NCI-H1417 treated with DMSO at 0.1 percent for 48 hours (cell line): ENCODE measurements at places on chromosomes 11 and 22.

- peak; percentile 9 for DNase-seq
These were observed 74.9 kb upstream of the RAG2 start for GRCh38 chr11:36672815-36673450.

DNA sequence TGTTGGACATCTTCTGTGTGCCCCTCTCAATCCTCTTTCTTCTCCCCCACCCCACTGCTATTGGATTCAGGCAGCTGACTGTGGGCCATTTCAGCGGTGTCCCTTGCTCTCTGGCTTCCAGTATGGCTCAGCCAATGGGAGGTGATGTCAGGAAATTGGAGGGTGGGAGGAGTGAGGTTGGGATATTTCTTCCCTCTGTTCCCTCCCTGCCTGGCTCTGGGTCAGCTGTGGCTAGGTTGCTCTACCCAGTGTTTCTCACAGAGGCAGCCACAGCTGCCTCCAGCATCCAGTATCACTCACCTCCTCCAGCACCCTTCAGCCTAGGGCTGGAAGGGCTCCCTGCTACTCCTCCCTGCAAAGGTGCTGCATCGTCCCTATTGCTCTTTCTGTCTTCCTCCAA is 423.5 kb downstream of the MIAT start:
- DNase-seq, result no peak

DNA sequence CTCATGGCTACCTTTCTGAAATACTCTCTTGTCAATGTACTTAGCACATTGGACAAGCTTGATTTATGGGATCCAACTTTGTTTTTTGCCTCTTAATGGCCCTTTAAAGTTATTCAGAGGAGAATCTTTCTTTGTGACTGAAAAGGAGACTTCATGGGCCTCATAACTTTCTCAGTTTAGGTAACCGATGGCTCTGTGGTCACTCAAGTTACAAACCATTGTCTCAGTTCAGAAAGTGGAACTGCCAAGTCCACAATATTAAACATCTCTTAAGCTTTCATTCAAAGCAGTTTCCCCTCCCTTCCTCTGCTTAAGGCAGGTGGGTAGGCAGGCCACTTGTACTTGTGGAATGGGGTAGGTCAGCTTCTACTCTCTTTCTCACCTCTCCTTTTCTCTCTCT is 12.3 kb upstream of the ARL14EP start:
- no peak for DNase-seq

- DNase-seq, result no peak
These were observed 40.6 kb upstream of the CREB3L1 start for GRCh38 chr11:46236918-46237247.

DNA sequence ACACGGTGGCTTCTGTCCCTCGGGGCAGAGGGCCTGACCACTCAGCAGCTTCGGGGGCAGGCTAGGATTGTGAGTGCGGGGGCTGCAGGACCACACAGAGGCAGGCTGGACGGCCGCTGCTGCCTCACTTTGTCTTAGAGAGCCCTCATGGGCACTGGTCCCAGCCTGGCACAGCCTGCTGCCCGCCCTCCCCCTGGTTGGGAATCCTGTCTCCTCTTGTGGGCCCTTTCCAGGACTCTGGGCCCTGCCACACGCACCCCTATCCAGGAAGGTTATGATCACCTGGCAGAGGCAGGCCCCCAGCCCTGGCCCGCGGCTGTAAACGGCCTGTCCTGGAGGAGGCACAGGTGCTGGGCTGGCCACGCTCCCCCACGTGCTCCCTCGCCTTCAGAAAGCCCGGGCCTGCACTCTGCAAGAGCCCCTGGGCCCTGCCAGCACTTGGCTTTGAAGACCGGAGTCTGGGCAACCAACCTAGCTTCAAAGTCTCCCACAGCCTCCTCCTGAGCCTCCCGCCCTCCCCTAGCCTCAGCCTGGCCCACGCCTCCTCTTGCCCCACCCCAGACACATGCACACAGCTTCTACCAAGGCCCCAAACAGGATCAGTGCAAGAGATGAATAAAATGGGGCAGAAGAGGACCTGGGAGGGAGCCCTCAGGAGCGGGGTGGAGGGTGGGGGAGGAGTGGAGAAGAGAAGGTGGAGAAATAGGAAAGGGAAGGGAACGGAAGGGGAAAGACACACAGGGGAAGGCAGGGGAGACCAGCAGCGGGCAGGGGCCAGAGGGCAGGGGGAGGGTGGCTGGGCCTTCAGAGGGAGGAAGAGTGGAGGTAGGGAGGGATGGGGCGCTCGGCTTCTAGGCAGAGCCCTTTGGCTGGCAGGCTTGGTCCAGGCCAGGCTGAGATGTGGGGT is 31.0 kb downstream of the SYT7 start:
- DNase-seq, result no peak

DNA sequence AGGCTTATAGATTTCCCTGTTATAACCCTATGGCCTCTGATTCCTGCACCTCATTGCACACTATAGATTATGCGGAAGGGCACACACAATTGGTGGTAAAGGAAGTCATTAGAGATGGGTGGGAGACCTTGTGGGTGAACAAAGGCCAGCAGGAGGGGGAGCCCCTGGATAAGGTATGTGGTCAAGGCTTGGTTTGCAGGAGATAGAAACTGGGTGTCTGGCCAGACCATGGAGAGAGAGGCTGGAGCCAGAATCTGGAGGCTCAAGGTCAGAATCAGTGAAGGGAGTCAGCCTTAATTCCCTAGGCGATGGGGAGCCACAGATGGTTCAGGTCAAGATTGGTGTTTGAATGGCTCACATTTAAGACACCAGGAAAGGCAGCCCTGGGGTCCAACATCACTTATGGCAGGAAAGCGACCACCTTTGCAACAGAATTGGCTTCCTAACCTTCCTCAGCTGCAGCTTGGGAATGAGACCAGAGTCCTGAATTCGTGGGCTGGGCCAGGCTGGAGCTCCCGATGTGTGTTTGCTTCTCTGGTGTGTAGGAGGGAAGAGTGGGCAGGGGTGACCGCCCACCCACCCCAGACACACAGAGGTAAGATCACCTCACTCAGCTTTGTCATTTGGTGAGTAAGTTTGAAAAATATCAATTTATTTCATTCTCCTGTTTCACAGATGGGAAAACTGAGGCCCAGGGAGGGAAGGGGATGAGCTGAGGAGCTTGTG is 22.7 kb upstream of the SCUBE1 start:
- no peak for DNase-seq

DNA sequence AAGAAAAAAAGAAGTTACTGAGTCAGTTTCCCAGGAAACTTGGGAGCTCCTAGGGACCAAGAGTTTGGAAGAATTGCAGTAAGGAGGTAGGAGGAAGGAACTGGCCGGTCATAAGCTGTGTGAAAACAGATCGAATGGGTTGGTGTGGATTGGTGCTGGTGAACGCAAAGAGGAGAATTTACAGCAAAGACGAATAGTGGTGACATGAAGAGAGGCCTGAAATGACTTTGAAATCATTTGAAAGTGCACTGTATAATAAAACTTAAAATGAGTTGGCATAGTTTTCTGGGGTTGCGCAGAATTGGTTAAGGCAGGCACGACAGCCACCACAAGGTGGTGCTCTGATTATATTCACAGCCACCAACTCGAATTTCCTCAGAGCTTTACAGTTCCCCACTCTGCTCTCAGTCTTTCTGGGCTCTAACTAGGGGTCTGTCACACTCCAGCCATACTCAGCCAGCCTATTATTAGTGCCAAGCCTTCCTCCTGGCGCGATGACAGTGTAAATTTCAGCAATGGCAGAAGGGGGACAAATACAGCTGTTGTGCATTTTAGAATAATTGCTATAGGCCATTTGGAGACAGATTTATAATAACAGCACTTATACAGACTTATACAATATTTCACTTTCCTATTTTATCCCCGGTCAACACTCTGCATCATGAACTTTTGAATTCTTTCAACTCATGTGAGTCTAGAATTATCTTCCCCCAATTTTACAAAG is 8.3 kb upstream of the HTR3B start:
- no peak for DNase-seq

DNA sequence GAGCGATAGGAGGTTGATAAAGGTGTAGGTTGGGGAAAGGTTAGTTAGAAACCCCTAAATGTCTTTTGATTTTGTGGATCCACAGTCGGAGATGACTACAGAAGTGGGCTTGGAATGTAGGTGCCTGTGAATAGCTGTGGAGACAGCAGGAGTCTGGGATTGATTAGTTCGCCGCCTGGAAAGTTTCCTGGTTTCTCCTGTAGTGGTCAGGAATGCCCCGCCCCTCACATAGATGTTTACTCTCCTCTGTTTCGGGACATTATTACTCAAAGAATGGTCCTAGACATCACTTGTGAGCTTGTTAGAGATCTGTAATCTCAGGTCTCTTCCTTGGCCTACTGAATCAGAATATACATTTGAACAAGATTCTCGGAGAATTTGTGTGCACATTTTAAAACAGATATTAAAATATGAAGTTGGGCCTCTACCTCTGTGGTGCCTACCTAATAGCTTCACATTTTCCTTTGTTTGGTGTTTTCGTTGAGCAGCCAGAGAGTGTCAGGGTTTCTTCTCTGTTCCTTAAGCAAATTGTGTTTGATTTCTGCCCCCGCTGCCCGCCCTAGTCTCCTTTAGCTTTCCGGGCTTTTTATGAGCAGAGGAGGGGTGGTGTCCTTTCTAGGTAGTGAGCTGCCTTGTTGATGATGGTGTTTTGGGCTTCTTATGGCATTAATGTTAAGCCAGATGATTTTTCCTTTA is 89.4 kb downstream of the PPP6R3 start:
- DNase-seq, result no peak
